GM10248 (cell line): ENCODE measurements at places on chromosomes 2 and 18.
A peak's percentile ranks its signal among the peaks of the same experiment; 100 is the strongest.

DNA sequence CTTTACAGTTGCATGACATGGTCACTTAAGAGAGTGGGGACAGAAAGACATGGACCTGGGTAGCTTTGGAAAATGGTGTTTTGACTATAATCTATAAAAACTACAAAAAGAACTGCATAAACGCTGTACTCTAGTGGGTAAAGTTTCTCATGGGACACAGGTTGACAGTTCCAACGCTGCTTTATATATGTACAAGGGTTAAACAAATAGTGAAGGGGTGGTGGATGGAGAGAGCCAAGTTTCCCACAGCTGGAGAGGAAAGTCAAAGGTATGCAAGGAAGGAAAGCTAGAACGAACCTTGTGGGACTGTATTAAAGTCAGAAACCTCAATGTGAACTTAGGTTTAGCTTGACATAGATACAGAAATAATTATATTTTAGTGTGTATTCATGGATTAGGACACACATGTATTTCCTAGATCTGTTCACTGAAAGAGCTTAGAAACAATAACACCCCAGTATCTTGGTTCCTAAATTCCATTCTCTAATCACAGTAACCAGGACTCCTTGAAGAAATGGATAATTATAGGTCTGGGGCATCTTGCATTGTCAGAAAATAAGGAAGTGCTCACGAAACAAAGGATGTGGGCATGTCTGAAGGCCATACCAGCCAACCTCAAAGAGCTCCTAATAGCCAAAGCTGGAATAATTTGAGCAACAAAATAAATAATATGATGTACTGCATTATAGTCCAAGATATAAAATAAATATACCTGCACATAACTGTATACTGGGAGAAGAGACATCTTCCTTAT lies 28.8 kb downstream of the TANC1 start:
- DNase-seq = no peak

DNA sequence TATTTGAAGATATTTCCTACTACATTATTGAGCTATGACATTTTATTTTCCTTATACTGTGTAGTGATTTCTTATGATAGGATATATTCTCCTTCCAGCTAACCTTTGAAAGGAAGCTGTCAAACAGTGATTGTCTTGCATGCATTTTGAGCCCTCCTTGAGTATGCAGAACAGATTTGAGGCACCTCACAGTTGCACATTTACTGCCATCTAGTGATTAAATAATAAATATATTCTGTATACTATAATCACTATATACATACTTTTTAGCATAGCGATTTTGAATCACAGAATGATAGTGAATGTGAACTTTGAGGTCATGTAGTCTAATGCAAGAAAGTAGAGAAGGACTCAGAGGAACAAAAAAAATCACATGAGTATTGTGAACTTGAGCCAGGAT lies 268.4 kb upstream of the CDH19 start:
- DNase-seq = no peak

DNA sequence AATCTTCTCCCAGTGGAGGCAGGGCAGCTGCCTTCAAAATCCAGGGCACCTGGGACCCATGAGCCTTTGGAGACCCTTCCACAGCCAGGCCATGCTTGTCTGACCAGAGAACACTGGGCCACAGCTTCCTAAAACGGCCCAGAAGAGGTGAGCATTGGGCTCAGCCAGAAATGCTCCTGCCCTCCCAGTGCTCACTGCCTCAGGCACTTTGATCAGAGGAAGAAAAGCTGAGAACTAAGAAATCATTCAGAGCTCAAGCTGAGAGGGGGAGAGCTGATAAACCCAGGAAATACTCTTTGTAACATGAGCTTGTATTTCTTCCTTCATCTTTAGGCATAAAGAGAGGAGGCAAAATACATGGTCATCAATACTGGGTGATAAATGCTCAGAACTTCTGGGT lies 365.5 kb upstream of the KLHL29 start:
- no peak for DNase-seq

DNA sequence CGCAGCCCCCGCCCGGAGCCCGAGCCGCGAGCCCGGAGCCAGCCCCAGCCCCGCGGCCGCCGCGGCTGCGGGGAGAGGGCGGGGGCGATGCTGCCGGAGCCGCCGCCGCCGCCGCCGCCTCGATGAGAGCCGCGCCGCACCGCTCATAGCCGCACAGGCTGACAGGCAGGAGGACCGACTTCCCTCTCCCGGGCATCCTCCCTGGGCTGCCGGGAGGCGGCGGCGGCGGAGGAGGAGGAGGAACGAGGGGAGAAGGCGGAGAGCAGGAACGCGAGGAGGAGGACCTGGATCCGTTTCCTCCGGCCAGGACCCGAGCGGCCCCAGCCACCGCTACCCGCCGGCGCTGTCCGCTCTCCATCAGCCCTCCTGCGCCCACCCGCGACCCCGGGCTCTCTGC lies 370 bp downstream of the KLHL29 start:
- DNase-seq = peak; percentile 41

GRCh38 chr2:146278881-146279280 lies 1565.9 kb upstream of the ACVR2A start:
- DNase-seq = no peak

- no peak for DNase-seq
Measured at GRCh38 chr2:160426604-160427003, 67.0 kb downstream of the RBMS1 start.
